ENCODE measurements at places on chromosomes 11 and 22.

GRCh38 chr22:46668116-46668515, 47.9 kb downstream of the GRAMD4 start:
- DNase-seq = no peak

DNA sequence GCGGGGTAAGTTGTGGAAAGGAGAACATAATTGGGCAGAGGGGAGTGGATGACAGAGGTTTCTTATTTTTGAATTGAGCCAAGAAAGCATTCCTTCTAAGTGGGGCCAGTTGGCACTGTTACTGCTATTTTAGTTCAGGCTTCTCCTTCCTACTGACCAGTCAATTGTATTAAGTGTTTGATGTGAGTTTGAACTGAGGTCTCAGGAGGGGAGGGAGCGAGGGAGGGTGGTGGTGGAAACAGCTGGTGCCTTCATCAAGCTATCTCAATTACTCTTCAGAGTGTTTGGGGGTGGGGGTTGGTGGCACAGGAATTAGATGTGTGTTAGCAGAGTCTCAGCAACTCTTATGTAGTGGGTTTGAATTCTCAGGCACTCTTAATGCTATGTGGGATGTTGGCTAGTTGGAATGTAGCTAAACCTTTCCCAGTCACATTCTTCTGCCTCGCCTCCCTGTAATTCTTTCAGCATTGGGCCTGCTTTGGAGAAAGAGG, 14.5 kb downstream of the CTNND1 start:
- DNase-seq = no peak

GRCh38 chr22:42623301-42623751, 8.6 kb upstream of the POLDIP3 start:
- no peak for DNase-seq

GRCh38 chr22:49968831-49969661, 8.5 kb downstream of the PIM3 start:
- DNase-seq = peak; percentile 73

DNA sequence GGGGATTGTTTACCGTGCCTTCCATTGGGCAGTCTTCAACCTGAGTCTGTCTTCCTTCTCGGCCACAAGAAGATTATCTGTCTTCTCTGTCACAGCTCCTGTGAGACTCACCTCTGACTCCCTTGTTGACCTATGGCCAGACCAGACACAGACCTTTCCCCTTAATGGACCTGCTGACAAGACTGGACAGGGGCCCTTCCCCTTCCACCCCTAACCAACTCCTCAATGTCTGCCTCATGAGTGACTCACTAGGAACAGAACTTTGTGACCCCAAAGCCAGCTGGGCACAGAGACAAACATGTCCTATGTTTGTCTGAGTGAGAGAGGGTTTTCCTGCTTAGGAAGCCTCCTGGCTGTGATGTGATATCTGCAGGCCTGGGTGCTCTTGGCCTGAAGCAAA, 405.0 kb downstream of the BRD1 start:
- DNase-seq = no peak

- DNase-seq = no peak
These were observed 84.3 kb downstream of the IGLL1 start for GRCh38 chr22:23495614-23496444.

- no peak for DNase-seq
These were observed 217.1 kb downstream of the CSNK2A3 start for GRCh38 chr11:11135820-11136476.

GRCh38 chr11:10441091-10441490, 14.0 kb upstream of the AMPD3 start:
- DNase-seq = no peak

DNA sequence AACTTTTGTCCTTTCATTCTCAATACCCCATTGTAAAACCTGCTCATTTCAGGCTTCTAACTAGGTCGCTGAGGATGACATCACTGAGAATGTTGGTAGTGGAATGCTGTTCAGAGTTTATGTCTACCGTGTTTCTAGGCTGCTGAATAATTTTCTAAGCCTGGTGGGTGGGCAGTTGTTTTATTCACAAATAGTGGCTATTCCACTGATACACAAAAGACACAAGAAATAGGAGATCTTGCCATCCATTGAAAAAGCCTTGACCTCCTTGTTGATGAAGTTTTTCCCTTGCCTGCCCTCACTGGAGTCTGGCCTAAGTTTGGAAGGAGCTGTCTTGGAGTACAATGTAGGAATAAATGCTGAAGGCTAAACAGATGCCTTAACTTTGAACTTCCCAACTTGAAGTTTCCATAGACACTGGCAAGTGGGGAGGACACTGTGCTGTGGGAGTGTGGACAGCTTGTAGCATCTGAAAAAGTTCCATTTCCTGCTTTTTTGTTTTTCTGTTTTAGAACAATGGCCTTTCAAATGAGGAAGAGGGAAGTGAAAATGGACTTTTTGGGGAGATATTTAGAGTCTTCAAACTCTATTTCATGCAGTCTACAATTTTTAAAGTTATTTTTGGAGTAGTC, 59.2 kb downstream of the TRIM44 start:
- no peak for DNase-seq

DNA sequence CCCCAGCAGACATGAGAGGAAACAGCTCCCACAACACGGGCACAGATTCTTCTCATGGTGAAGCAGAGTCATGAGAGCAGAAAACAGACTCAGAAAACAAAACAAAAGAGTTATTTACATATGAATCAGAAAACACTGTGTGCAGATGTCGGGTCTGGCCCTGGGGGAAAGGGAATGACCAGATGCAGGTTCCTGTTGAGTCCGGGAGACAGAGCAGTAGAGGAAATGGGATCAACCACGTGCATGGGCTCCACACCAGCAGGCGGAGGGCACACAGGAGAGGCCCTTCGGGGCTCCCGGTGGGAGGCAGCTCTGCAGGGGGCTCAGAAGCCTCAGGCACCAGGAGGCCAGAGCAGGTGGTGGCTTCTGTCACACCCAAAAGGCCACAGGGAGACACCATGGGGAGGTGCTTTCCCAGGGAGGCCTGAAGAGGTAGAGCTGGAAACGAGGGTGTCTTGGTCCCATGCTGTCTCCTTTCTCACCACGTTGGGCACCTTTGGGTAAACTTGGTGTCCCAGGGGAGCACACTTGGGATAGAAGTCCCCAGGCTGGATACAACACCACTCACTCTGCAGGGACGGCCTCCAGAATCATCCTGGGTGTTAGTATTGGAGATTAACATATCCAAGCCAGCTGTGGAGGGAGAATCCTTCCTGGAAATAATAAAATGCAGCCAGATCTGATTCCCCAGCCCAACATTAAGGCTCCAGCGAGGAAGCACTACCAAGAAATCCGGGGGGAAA, 764.7 kb downstream of the BRD1 start:
- no peak for DNase-seq

DNA sequence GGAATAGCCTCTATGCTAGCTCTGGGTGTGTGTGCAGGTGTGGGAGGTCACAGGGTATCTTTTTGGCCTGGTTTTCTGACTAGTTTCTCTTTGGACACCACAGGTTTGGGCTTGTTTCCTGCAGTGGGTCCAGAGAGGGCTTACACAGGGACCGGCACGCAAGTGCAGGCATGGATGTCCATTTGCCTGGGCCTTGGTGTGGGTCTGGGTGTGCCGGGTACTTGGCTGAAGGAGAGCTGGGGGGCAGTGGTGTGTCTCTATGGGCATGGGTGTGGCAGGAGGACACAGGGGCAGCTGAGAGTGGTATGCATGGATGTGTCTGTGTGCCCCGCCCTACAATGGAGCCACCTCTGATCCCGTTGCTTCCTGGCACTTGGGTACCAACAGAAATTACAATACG, 7.5 kb upstream of the KCNJ11 start:
- no peak for DNase-seq

DNA sequence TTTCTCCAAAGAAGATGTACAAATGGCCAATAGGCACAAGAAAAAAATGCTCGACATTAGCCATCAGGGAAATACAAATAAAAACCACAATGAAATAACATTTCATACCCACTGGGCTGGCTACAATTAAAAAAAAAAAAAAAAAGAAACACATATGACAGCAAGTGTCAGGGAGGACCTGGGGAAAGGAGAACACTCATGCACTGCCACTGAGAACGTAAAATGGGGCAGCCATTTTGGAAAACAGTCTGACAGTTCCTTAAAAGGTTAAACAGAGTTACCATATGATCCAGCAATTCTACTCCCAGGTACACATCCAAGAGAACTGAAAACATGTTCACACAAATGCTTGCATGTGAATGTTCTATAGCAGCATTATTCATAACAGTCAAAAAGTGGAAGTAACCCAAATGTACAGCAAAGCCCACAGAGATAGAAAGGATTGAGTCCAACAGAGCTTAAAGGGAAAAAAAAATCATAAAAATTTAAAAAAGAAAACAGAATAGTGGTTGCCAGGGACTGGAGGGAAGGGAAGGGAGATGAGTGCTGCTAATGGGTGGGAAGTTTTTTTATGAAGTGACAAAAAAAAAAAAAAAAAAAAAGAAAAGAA, 48.4 kb upstream of the CYP2D6 start:
- DNase-seq = no peak

- no peak for DNase-seq
These were observed 50.8 kb upstream of the ELF5 start for GRCh38 chr11:34564406-34564805.

DNA sequence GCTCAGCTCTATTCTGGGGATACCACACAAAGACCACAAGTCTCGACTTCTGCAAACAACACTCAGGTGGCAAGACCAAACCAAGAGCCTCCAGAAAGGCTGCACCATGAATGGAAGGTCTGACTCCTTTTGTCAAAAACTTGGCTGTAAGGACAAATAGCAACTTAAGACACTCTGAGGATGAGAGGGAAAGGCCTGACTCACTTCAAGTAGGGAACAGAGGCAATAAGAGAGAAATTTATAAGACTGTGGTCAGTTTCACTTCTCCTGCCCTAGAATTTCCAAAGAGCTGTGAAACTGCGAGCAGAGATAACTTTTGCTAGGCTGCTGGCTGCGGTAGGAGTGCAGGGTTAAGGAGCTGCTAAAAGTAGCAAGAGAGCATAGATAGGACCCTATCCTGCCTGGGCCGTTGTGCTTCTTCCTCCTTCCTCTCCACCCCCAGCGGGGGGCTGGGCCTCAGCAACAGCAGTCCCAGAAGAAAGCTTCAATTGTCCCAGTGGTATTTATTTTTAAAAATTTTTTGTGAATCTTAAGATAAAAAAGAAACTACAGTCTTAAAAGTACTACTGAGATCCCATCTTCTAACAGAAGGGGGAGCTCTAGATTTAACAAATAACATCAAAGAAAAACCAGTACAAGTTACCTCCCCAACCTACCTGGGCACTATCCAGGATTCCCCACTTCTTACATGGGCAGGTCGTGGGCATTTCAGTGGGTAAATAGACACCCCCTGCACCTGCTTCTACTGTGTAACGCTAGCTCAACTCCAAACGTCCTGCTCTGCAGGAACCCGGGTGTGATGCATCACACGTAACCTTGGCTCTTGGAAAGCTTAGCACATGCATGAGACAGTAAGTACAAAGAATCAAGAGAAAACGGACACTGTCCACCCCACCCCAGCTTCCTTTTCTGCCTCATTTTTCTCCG, 66.4 kb downstream of the SGSM3 start:
- no peak for DNase-seq

DNA sequence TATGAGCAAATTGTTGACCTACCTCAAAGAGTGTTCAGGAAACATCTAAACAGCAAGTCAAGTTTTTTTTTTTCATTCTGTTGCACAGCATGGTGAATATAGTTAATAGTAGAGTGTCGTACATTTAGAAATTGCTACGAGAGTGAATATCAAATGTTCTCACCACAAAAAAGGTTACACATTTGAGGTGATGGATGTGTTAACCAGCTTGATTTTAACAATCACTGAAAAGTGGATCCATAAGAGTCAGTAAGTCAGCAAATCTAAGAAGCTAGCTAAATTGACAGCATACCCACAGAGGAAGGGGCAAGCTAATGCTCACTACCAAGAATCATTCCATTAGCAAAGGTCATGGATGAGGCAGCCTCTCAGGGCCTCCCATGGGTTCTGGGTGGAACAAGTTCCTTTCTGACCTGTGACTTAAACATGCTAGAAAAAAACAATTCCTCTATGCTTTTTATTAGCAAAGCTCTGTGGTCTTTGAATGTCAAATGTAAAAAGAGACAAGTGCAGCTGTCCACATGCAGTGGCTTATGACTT, 235.4 kb upstream of the CCDC179 start:
- DNase-seq = no peak

DNA sequence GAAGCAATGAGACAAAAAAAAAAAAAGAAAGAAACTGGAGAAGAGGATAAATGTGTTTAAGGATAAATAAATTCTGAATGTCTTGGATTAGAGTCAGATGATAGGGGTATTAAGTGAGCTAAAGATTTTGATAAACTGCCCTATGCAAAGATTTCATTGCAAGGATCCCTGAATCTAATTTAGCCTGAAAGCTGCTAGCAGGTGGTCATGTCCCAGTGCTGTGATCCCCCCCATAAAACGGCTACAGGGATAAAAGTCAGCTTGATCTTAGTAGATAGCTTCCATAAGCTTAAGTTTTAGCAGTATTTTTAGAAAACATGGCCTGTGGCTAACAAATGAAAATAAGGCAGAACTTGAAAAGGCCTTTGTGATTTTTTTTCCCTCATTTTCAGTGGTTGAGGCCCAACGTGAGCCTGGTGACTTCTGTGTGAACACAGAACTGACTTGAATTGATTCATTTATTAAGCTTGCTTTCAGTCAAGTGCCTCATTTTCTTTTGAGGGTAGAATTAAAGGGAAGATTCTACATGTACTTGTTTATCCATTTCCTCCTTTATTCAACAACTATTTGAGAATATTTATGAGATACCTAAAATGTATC, 44.5 kb downstream of the CD44 start:
- DNase-seq = no peak

DNA sequence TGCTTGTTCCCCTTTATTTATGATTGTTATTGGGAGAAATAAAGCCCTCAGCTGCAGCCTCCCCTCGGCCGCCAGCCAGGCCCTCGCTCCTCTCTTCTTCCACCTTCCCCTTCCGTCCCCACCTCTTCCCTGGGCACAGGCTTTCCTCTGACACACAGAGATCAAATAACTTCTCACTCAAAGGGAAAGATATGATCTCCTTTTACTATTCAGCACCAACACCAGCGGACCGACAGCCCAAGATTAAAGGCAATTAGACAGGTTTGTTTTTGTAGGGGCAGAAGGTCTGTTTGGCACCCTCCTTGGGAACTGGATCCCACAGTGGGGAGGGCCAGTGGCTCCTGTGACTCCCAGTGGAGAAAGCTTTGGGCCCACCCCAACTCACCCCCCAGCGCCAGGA, 23.0 kb downstream of the NECTIN1 start:
- DNase-seq = no peak

GRCh38 chr11:69263736-69264052, 30.3 kb upstream of the MYEOV start:
- DNase-seq = no peak

- no peak for DNase-seq
These were observed 83.5 kb upstream of the FAT3 start for GRCh38 chr11:92141159-92141558.

GRCh38 chr22:26563022-26563421, 26.9 kb downstream of the TPST2 start:
- no peak for DNase-seq
